LoVo (cell line): ENCODE measurements at places on chromosomes 3 and 15.

DNA sequence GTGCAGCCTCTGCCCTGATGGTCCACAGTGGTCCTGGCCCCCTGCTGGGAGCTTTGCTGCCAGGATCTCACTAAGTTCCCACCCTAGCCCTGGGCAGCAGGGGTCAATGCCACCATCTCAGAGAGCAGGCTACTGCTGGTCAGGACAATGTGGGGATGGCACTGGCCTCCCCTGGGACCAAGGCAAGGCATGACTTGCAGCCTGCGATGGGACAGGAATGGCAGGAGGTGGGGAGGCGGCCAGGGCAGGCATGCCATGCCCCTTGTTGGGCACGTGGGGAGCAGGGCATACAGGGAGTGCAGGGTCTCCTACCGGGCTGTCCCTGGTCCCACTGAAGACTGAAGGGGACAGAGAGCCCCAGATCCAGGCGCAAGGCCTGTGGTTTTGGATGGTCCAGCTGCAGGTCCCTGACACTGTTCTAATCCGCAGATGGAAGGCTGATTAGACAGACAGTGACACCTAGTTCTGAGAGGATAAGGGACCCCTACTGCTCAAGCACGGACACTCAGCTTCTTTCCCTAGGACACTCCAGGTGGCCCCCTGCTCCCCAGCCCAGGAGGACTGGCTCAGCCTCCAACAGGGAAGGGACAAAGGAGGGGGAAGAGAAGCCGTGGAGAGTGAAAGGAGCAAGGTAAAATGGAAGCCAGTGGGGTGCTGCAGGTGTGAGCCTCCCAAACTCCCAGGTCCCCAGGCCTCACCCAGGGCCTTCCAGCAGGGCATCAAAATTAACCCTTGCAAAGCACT is 69.2 kb upstream of the RPL32 start:
- DNase-seq: no peak

GRCh38 chr15:49441356-49441755 is 18.3 kb downstream of the FGF7 start:
- no peak for DNase-seq

DNA sequence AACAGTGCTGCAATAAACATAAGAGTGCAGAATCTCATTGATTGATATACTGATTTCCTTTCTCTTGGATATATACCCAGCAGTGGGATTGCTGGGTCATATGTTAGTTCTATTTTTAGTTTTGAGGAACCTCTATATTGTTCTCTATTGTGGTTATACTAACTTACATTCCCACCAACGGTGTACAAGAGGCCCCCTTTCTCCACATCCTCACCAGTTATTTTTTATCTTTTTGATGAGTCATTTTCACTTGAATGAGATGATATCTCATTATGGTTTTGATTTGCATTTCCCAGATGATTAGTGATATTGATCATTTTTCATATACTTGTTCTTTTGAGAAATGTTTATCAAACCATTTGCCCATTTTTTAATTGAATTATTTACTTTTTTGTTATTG is 12.4 kb upstream of the IREB2 start:
- no peak for DNase-seq

- no peak for DNase-seq
Observed at GRCh38 chr3:178752843-178753242, 216.6 kb downstream of the KCNMB2 start.

GRCh38 chr3:26308454-26308853 is 314.1 kb upstream of the LRRC3B start:
- no peak for DNase-seq

- peak; percentile 32 for DNase-seq
Observed at GRCh38 chr3:168088106-168088720, 7.5 kb downstream of the GOLIM4 start.

- DNase-seq: peak; percentile 29
Observed at GRCh38 chr3:197355713-197356112, 57.3 kb upstream of the DLG1 start.

GRCh38 chr3:114452256-114452655 is 158.4 kb downstream of the TIGIT start:
- no peak for DNase-seq

- no peak for DNase-seq
Observed at GRCh38 chr3:36211652-36211999, 168.7 kb upstream of the STAC start.

- DNase-seq: no peak
Observed at GRCh38 chr3:80187981-80188380, 420.2 kb upstream of the ROBO1 start.

DNA sequence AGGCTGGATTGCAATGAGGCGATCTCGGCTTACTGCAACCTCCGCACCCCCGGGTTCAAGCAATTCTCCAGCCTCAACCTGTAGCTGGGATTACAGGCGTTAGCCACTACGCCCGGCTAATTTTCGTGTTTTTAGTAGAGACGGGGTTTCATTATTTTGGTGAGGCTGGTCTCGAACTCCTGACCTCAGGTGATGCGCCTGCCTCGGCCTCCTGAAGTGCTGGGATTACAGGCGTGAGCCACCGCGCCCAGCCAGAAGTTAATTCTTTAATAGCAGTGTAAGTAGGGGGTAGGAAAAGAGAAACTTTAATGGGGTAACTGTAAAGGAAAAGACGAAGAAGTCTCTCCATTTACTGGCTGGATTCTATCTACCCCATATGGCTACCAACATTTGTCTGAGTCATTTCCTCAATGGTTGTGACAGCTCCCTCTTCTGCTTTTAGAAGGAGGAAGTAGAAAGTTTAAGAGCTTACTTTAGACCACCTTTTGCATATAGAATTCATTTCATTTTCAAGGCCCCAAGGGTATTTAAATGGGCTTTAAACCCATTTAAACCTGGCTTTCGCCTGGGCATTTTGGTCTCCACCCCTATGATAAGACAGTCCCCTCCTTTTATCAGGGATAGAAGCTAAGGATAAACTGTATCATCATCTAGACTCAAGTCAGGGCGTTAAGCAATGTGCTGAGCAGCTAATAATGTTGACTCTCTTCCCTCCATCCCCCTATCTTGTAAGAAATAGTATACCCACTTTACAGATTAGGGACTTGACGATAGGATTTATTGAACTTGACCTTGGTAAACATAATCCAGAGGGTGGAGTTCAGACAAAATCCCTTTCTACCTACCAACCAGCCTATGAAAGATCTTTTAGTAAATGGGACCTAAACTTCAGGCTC is 1.1 kb upstream of the CDV3 start:
- DNase-seq: peak; percentile 42

DNA sequence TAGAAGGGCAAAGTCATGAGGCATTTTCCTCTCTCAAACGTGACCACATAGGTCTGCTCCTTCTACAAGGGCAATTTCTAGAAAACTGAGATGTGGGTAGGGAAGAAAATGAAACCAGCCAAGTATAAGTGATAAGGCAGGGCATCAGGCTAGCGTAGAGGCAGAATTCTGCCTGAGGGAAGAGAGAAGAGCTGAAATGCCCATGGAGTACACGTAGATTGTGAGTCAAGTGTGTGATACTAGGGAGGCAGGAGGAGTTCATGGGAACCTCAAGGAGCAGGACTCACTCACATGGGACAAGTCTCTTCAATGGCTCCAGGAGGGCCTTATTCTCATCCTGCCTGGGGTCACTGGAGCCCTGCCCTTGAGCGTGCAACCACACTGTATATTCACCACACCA is 34.9 kb upstream of the PPP4R2 start:
- DNase-seq: no peak

DNA sequence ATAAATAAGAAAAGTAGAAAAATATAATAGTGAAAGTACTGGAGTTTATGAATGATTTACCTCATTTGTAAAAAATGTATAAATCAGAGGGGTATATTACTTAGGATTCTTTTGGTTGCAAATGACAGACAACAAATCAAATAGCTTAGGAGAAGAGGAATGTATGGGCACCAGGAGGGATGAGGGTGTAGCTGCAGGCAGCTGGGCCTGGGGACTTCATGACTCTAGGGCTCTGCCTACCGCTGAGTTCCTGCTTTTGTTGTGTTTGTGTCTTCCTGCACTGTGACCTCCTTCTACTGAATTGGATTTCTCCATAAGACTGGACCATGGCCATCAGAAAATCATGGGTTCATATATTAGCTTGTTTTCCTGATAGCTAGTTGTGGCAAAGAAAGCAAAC is 27.9 kb upstream of the PDE8A start:
- no peak for DNase-seq

GRCh38 chr3:123576122-123576521 is 8.7 kb downstream of the HACD2 start:
- no peak for DNase-seq

DNA sequence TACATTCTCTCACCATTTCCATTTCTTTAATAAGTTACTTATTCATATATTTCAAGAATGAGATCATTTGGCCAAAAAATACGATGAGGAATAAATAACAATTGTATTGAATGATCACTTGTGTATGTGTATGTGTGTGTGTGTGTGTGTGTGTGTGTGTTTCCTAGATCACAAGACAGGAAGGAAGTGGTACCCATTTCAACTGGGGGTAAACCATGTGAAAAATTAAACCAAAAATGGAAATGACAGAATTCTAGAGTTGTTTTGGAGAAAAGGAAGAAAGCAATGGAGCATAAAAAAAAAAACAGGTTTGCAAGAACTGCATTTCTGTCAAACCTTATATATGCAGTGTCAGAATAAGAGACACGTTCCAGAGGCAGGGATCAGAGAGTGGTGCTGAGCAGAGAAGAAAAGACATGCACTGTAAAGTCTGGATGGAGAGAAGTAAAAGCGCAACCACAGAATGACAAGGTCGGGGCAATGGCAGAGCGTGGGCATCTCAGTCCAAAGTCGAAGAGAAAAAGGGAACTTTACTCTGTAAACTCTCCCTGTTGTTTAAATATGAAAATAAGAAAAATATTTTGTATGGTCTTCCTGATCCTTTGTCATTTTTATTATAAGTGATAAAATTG is 75.5 kb downstream of the PEX5L start:
- no peak for DNase-seq

- no peak for DNase-seq
Observed at GRCh38 chr15:27589260-27589659, 509.9 kb downstream of the OCA2 start.
